Kidney epithelial cell (primary cell): ENCODE measurements at places on chromosomes 3 and 15.

DNA sequence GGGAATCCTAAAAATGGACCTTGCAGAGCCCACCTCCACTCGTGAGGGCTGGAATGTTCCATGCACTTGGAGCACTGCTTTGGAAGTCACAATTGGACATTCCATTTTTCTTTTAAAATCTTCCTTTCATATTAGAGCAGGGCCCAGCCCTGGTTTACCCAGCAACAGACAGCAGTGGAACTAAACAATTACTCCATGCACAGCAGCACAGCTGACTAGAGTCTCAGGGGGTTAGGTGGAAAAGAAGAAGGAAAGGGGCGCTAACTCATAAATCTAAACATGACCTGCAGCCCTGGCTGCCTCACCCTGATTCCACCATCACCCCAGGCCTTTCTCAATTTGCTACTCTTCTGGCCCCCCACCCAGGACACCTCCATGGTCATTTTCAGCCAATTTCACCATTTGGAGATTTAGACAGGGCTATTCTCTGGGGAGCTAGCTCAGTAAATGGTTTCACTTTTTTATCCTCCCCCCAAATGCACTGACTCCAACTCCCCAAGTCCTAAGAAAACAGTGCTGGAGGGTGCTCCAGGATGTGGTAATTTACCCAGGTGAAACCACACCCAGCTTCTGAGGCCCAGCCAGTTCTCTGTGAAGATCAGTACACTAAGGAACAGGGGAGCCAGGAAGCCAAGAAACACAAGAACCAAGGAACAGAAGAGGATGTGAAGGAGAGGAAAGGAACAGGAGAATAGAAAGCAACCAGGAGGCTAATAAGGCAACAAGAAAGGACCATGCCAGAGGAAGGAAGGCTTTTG is 1.6 kb upstream of the LRRC31 start:
- DNase-seq = no peak

DNA sequence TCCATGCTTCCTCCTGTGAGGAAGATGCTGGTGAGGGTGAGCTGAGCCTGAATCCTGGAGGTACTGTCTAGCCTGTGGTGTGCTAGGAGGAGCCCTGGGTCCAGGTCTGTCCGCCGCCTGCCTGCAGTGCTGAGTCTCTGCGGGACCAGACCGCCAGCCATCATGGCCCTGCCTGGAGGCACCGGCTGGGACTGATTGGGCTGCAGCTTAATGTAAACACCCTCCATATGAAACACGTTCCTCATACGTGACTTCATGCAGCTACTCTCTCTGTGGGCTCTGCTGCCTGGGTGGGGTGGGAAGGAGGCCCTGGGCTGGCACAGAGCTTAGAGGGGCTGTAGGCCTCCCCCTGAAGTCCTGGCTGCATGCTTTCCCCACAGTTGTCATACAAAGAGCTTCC is 67.4 kb downstream of the FBLN2 start:
- no peak for DNase-seq

DNA sequence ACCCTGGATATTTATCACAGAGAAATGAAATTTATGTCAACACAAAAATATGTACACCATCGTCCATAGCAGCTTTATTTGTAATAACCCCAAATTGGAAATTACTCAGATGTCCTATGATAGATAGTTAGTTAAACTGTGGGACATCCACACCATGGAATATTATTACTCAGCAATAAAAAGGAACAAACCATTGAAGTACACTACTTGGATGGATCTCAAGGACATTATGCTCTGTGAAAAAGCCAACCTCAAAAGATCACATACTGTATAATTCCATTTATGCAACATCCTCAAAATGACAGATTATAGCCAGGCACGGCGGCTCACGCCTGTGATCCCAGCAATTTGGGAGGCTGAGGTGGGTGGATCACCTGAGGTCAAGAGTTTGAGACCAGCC is 113.3 kb downstream of the PGPEP1L start:
- DNase-seq = no peak

DNA sequence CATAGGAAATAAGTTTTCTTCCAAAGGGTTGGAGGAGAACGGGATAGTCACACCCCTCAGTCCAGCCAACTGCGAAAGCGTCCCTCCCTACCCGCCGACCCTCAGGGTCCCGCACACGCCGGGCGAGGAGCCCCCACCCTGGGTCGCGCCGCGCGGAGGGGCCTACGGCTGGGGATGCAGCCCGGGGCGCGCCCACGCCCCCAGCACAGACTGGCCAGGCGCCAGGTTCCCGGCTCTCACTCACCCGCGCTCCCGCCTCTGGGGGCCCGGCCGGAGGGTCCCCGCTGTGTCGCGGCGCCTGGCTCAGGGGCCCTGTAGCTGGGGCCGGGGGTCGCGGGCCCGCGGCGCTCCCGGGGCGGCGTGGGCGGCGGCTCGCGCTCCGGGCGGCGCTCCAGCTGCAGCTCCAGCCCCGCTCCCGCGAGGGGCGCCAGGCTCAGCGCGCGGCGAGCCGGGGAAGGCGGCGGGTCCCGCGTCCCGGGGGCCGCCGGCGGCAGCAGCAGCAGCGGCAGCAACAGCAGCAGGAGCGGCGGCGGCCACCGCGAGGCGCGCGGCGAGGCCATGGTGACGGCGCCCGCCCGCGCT is 375 bp downstream of the HEG1 start:
- no peak for DNase-seq

GRCh38 chr15:89197503-89197971 is 23.8 kb downstream of the RLBP1 start:
- no peak for DNase-seq

- DNase-seq = no peak
Observed at GRCh38 chr3:34219556-34219955, 421.1 kb downstream of the PDCD6IP start.

DNA sequence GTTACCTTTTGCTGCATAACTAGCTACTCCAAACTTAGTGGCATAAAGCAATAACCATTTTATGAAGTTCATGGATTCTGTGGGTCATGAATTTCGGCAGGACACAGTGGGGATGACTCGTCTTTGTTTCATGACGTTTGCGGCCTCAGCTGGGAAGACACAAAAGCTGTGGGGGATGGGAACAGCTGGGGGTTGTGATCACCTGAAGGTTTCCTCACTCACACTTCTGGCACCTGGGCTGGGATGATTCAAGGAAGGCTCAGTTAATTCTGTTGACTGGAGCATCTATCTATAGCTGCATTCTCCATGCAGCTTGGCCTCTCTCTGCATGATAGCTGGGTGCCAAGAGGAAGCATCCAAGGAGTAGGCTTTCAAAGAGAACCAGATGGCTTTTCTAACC is 332.8 kb downstream of the ULK4 start:
- DNase-seq = no peak

DNA sequence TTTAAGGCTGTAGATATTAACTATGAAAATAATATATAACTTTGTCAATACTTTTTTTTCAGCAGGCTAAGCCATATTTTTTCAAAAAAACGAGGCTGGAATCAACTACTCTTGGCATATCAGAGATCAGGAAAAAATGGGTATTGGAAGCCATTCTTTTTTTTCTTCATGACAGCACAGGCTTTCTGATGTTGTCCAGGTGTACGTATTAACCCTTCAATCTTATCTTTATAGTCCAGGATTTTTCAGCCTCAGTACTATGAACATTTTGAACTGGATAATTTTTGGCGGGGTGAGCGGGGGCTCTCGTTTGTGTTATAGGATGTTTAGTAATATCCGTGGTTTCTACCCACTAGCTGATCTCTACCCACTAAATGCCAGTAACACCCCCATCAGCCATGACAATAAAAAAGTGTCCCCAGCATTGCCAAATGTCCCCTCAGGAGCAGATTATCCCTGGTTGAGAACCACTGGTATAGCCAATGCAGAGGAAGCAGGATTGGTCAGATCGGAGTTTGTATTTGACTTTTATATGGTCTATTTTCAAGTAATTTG is 52.0 kb downstream of the PLCL2 start:
- no peak for DNase-seq

- DNase-seq = no peak
Observed at GRCh38 chr3:3798631-3799113, 559 bp upstream of the LRRN1 start.

GRCh38 chr3:115212615-115213014 is 65.5 kb upstream of the ZBTB20 start:
- DNase-seq = no peak

DNA sequence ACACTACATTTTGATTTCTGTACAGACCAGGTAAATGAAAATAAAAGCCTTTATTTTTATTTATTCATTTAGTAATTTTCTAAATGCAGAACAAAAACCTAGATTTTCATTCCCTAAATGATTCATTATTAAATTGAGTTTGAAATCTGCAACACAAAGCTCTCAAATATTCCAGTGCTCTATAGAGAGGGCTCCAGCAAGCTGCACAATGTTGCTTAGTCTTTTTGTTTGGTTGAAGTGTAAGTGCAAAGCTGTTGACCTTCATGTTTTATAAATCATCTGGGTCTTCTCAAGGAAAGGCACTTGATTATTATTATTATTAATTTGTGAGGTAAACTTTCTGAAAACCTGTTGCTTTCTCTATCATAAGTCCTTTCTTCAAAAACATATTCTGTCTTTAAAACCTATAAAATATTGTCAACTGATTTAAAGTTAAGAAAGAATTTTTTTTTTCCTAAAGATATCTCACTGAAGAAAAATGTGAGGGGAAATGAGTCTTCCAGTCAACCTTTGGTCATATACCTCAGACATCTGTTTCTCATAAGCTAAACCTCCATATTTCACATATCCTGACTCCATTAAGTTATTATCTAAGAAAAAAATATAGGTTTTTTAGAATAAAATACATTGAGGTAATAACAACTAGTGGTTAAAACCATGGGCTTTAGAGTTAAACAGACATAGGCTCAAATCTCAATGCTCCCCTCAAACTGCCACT is 100.7 kb downstream of the ZIC4 start:
- no peak for DNase-seq
